ENCODE measurements at places on chromosomes 3 and 15.

- no peak for DNase-seq
Measured at GRCh38 chr3:126734106-126734723, 30.2 kb downstream of the CHCHD6 start.

DNA sequence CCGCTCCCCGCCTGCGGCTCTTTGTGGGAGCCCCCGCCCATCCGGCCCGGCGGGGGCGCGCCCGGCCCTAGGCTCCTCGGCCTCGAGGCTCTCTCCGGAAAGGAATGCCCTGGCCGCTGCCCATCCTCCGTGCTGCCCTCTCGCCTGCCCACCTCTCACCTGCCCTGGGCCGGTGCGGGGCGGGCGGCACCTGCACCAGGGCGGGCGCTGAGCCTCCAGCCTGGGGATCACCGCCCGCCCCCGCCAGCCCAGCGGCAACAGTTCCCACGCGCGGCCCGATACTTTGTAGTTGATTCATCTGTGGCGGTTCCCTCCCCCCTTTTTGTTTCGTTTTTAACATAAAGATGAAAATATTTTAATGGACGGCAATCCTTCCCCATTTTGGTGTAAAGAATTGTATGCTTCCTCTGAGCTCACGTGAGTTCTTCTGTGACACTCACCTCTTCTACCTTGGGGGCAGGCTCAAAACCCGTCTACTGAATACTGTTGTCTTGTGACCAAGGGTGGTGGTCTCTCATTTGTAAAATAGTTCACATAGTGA is 1.9 kb downstream of the KLF13 start:
- DNase-seq, result no peak

- DNase-seq, result no peak
Measured at GRCh38 chr15:101497484-101498034, 8.1 kb upstream of the PCSK6 start.

DNA sequence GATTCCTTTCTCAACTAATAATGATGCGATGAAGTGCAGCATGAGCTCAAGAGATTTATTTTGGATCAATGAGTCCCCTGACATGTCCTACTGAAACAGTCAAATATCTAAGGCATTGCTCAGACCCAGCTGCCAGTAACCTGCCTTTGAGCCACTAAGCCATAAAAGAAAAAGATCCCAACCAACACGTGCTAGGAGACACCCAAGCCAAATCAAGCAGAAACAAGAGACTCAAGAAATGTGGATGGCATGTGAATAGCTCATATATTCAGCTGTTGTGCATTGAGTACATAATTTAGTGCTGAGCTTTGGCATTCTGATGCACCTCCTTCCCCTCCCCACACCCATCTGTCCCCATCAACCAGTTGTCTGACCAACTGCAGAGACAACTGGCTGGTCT is 29.2 kb downstream of the GJD2 start:
- DNase-seq, result peak; percentile 50

DNA sequence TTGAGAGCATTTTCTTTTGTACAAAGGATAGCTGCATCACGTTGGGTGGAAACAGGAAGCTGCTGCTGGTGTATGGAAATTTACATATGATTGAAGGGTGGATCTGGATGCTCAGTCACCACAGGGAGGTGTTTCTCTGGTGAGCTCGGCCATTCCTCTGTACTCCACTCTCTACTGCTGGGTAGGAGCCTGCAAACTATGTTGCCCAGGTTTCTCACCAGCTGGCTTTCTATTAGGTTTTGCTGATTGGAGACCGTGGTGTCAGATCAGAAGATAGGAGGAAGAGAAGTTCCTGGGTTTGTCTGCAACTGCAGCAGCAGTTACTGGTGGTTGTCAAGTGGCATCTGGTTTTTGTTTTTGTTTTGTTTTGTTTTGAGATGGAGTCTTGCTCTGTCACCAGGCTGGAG is 61.7 kb downstream of the TAMM41 start:
- no peak for DNase-seq

- no peak for DNase-seq
Measured at GRCh38 chr3:19263606-19264005, 115.3 kb downstream of the KCNH8 start.

DNA sequence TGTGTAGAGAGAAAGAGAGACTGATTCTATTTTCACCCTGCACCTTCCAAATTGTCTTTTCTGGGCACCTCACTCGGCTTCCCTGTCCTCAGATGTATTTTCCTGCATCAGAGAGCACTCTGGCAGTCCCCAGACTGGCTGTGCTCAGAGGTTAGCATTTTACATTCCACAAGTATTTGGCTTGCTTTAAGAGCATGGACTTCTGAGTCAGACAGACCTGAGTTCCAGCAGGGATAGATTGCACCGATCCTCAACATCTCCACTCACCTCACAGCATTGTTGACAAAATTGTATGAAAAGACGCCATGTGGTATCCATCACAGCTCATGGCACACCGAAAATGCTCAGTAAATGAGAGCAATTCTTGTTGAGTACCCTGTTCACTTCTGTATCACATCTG is 45.6 kb downstream of the SST start:
- no peak for DNase-seq

- no peak for DNase-seq
Measured at GRCh38 chr3:168141405-168141998, 45.8 kb upstream of the GOLIM4 start.

GRCh38 chr15:76169018-76169417 is 109.2 kb downstream of the TMEM266 start:
- no peak for DNase-seq

GRCh38 chr15:33191591-33191990 is 2.9 kb downstream of the FMN1 start:
- DNase-seq, result no peak

DNA sequence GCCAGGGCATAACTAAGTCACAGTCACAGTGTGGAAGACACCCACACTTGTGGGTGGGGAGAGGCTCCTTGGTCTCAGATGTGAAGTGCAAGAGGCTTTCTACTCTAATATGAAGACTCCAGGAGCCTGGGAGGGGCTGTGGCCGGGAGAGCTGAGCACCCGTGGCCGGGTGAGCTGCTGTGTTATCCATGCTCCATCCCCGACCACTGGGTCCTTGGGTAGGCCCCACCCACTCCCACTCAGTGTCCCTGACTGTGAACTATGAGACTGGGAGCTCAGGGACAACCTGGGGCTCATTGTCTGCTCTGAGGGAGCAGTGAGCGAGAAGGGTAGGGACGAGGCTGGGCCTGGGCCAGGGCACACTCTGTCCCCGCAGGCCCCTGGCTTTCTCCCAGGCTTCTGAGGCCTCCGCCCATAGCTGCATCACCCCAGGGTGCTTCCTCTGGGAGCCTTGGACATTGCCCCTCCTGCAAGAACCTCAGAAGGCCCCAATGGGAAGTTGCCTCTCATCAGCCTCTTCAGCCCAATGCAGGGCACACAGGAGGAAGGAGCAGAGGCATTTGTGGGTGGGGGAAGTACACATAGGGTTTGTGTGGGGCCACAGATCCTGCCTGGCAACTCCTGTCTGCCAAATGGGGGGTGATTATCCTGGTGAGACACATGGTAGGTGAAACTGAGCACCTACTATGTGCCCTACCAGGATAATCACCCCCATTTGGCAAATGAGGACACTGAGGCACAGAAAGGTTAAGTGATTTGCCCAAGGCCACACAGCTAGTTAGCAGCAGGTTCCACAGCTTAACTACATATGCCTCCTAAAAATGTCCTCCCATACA is 2.4 kb downstream of the ANPEP start:
- DNase-seq, result no peak

GRCh38 chr15:58988006-58988785 is 733 bp downstream of the RNF111 start:
- DNase-seq, result no peak

GRCh38 chr3:117101697-117102096 is 392.1 kb downstream of the TUSC7 start:
- DNase-seq, result no peak

DNA sequence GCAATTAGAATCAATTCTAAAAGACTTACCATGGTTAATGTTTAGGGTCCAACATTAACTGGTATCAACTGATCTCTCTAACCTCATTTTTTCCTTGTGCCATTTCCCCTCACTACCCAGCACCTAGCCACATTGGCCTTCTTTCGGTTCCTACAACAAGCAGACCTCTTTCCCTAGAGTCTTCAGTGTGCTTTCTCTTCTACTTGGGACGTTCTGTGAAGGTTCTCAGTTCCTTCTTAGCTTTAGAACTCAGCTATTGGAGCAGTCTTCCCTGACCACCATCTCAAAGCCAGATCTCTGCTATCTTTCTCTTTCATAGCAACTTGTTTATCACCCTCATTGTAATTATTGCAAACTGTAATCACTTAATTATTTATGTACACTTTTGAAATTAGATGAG is 31.5 kb upstream of the MINDY4B start:
- no peak for DNase-seq

DNA sequence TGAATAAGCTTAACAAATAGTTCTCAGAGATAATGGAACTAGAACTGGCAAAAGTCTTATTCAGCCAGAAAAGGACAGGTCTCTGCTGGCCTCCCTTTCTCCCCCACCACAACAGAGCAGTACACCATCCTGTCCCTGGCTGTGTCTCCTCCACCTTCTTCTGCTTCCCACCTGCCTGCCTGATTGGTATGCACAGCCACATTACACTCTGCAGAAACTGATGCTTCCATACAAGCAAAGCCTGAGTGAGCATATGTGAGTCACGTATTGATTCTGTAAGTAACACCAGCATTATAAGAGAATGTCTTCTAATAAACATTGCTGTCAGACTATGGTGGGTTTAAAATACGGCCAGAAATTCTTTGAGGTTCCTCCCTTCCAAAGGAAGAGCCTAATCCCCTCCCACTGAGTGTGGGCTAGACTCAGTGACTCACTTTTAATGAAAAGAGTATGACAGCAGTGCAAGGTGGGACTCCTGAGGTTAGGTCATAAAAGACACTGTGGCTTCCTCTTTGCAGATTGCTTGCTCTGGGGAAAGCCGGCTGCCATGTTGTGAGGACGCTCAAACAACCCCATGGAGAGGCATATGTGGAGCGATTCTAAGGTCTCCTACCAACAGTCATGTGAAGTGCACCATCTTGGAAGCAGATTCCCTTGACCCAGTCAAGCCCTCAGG is 44.4 kb downstream of the ANXA2 start:
- DNase-seq, result no peak

- DNase-seq, result no peak
Measured at GRCh38 chr3:7779331-7779730, 722.3 kb upstream of the LMCD1 start.

DNA sequence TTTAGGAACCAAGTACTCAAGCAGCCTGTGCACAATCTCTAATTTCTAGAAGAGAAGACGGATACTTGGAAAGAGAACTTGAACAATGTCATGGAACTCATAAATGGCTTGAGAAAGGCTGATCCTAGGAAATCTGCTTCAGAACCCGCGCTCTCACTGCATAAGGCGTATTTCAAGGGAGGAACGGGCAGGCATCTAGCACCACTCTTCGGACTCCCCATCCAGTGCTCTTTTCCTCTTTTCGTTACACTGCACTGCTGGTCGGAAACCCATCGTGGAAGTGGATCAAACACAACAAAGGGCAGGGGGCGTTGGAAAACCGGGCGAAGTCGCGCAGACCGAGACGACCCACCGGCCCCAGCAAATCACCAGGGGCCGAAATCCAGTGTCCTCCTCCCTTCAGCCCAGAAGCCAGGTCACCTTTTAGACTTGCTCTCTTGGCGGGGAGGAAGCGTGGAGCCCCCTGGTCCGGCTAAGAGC is 539 bp upstream of the TLNRD1 start:
- DNase-seq, result no peak

DNA sequence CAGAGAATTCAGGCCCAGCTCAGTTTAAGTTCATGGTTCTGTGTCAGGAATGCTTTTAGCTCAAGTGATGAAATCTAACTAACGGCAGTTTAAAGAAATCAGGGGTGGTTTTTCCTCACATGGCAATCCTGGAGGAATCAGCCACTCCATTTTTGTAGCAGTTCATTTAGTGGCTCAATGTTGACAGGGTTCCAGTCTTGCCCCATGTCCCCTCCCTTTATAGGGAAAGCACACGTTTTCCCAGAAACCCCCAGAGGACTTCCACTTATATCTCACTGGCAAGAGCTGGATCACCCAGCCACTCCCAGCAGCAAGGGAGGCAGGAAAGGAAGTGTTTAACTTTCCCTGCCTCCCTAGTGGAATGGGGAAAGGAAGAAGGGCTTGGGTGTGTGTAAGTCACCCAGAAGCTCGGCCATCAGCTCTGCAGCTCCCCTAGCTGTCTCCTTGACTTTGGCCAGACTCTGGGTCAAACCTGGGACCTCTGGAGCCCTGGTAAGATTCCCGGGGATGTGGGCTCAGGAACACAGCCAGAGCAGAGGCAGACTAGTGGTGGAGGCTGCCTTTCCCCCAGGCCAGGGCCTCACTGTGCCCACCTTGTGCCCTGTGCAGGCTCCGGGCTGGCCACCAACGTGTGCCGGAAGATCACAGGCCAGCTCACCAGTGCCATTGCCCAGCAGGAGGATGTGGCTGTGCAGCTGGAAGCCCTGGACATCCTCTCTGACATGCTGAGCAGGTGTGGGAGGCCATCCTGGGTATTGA is 11.3 kb downstream of the CAND2 start:
- DNase-seq, result no peak

DNA sequence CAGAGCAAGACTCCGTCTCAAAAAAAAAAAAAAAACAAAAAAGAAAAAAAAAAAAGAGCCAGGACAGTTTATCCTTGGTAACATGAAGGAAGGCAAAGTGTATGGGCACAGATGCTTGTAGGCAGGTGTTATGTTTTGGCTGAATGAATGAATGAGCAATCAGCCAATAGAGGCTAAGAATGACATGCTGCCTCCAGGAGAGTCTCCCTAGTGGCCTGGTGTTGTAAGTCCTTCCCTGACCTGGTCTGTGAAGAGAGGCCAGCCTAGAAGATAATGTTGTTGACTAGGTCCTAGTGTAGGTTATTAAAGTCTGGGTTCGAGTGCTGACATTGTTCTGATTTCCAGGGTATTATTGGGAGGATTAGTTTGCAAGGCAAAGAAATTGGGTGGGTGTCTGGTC is 24.9 kb downstream of the GYG1 start:
- DNase-seq, result no peak

DNA sequence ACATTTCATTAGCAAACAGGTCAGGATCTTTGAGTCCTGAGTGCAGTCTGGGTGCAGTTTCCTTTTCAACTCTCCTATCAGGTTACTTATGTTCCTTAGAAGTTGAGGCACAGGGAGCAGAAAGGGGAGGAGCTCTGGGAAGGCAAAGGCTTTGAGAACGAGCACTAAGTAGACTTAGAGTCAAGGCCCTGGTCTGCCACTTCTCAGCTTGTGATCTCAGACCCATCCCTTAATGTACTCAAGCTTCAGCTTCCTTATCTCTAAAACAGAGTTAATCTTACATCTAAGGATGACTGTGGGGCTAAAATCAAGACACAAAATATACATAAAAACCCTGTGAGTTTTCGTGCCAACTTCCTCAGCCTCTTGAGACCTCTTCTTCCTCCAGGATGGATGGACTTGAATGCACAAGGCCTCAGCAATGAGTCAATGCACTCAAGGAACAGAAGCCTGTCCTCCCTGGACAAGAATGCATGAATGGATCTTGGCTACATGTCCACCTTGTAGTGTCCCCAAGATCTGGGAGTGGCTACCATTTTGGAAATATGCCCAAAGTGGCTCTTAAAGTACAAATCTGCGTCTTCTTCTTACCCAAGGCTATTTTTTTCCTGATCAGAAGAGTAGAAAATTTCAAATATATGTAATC is 105.1 kb downstream of the WDR76 start:
- DNase-seq, result no peak

- DNase-seq, result no peak
Measured at GRCh38 chr15:42890161-42890913, 30.2 kb downstream of the TTBK2 start.
